T-helper 2 cell treated with Interferon-gamma antibody and Interleukin-4, amounts not matched to agents 100 ng/mL and 5 ng/mL, for 36 hours (primary cell): ENCODE measurements at places on chromosomes 2 and 18. TPM values are rescaled to one million over a fixed set of nuclear protein-coding genes. Genes with fewer than 3 reads are reported as not detected.

The LRP2 gene
- total RNA-seq, result 0.11 and 0.36 TPM in 2 replicates

The TMEM169 gene
- total RNA-seq, result 2.3 and 2.7 TPM in 2 replicates

The HOXD4 gene
- not detected in 2 replicates for total RNA-seq

The RGPD6 gene
- 9.6 and 12.0 TPM in 2 replicates for total RNA-seq

The ERCC3 gene
- total RNA-seq, result 55.7 and 58.6 TPM in 2 replicates

The CERKL gene
- 0.07 TPM in 1 of 2 replicates, not detected in the other for total RNA-seq
